ENCODE measurements at places on chromosomes 11 and 22.
A peak's percentile ranks its signal among the peaks of the same experiment; 100 is the strongest.

DNA sequence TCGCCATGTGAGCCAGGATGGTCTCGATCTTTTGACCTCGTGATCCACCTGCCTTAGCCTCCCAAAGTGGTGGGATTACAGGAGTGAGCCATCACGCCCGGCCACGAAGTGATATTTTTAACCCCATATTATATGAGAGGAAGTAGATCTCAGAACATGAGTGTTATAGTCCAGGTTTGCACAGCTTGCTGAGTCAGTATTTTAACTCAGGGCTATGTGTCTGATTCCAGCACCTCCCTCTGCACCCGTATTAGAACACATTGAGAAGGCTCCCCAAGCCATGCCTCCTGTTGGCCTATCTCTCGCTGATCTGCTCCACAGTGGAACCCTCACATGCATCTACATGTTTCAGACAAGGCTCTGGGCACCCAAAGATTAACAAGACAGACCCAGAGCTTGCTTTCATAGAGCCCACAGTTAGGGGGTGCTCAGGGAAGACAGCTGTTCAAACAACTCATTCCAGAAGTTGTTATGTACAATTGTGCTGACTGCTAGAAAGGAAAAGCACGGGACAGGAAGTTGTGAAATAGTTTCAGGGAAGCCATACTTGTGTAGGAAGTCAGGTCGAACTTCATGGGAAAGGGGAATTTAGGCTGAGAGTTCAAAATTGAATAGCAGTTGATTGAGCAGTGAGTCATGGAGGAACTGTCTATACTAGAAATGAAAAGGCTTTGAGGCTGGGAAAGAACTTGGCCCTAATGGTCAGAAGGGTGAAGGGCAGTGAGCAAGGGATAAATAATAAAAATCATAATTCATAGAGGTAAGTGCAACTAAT lies 49.3 kb upstream of the CLPB start:
- peak; percentile 23 for DNase-seq
- peaks cover 10% of the 10 kb centered on the region for H3K4me1 ChIP-seq
- H3K27ac ChIP-seq, result no peak overlapping the region

DNA sequence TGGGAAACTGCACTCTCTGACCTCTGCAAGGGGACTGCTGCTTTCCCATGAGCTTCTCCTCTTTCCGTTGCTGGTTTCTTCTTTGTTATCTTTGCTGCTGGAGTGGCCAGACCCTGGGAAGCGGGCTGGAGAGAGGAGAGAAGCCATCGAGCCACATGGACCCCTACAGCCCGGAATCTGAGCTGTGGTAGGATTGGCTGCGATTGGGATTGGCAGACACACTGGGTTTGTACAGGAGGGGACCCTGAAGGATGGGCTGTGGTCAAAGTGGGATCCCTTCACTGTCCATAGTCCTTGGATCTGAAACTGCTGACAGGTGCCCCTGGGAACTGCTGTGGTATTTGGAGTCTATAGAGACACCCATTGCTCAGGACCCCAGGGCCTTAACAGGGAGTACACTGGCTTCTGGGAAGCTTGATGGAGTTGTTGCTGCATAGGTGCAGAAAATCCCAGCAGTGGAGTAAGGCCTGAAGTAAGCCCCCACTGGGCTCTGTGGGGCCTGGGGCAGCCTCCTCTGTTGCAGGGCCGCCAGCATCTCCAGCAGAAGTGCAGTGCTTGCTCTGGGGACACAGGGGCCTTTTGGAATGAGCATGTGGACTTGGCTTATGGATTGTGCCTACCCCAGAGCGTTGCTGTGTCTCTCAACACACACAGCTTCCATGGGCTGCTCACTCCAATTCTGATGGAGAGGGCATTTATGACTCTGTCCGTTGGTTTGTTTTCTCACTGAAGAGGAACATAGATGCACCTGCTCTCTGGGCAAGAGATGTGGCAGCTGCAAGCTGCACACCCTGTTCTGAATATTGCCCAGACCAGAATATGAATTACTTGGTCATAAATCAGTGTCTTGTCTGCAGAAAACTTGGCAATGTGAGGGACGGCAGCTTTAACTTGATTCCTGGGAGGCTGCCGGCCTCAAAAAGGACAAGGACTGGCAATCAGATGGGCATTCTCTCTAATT lies 32.0 kb downstream of the BCR start:
- peaks cover 26% of the 10 kb centered on the region for H3K4me1 ChIP-seq
- no peak for DNase-seq
- H3K27me3 ChIP-seq, result no peaks in the 10 kb centered on the region

GRCh38 chr11:11267312-11267711 lies 85.7 kb downstream of the CSNK2A3 start:
- no peaks in the 10 kb centered on the region for H3K36me3 ChIP-seq
- DNase-seq, result no peak
- no peak overlapping the region for H3K4me3 ChIP-seq
- H3K27ac ChIP-seq, result no peak overlapping the region
- H3K27me3 ChIP-seq, result no peaks in the 10 kb centered on the region
- no peaks in the 10 kb centered on the region for H3K4me1 ChIP-seq

- H3K4me3 ChIP-seq, result no peak overlapping the region
- no peaks in the 10 kb centered on the region for H3K36me3 ChIP-seq
- H3K27me3 ChIP-seq, result no peaks in the 10 kb centered on the region
- no peak for DNase-seq
- H3K27ac ChIP-seq, result no peak overlapping the region
- H3K4me1 ChIP-seq, result no peaks in the 10 kb centered on the region
These were observed 13.9 kb downstream of the IFITM10 start for GRCh38 chr11:1736447-1736992.

- no peaks in the 10 kb centered on the region for H3K36me3 ChIP-seq
- no peak overlapping the region for H3K4me3 ChIP-seq
- H3K27ac ChIP-seq, result no peak overlapping the region
- no peak for DNase-seq
- no peaks in the 10 kb centered on the region for H3K27me3 ChIP-seq
These were observed 3.5 kb downstream of the ZDHHC24 start for GRCh38 chr11:66542362-66542761.

DNA sequence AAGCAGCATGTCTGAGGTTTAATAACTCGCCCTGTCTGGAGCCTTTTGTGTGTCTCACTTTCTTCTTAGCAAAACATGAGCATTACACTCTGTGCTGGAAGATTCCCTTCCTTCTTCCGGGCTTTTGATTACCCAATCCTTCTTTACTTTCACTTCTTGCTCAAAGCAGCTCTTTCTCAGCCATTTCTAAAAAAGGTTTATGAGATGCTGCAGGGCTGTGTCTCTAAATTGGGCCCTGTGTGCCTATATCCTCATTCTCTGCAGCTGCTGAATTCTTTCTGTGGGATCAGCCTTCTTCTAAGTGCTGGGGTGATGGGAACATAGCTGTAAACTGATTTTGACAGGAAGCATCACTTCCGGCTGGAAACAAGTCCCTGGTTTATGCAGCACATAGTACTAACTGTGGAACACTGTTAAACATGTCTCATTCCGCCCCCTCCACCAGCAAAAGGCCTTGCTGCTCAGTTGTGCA lies 71.8 kb downstream of the PIWIL4 start:
- H3K27ac ChIP-seq, result no peak overlapping the region
- no peak for DNase-seq
- H3K36me3 ChIP-seq, result no peaks in the 10 kb centered on the region
- H3K4me3 ChIP-seq, result no peak overlapping the region
- no peaks in the 10 kb centered on the region for H3K27me3 ChIP-seq

GRCh38 chr11:126598344-126599216 lies 243.1 kb downstream of the ST3GAL4 start:
- H3K27ac ChIP-seq, result no peak overlapping the region
- H3K27me3 ChIP-seq, result peaks cover 3% of the 10 kb centered on the region
- H3K36me3 ChIP-seq, result no peaks in the 10 kb centered on the region
- H3K4me1 ChIP-seq, result peaks cover 11% of the 10 kb centered on the region

GRCh38 chr22:35517769-35518530 lies 22.7 kb upstream of the RASD2 start:
- H3K4me3 ChIP-seq, result no peak overlapping the region
- no peaks in the 10 kb centered on the region for H3K4me1 ChIP-seq
- H3K36me3 ChIP-seq, result no peaks in the 10 kb centered on the region
- no peak overlapping the region for H3K27ac ChIP-seq

GRCh38 chr22:50583294-50583861 lies 729 bp upstream of the CHKB start:
- no peaks in the 10 kb centered on the region for H3K36me3 ChIP-seq
- peak overlapping the region; percentile 70 for H3K4me3 ChIP-seq
- peaks cover 32% of the 10 kb centered on the region for H3K4me1 ChIP-seq
- peak; percentile 18 for DNase-seq

- H3K36me3 ChIP-seq, result peaks cover 10% of the 10 kb centered on the region
- H3K4me1 ChIP-seq, result peaks cover 22% of the 10 kb centered on the region
- H3K27ac ChIP-seq, result peak overlapping the region; percentile 92
These were observed 979 bp downstream of the ZBED5 start for GRCh38 chr11:10856689-10857458.

DNA sequence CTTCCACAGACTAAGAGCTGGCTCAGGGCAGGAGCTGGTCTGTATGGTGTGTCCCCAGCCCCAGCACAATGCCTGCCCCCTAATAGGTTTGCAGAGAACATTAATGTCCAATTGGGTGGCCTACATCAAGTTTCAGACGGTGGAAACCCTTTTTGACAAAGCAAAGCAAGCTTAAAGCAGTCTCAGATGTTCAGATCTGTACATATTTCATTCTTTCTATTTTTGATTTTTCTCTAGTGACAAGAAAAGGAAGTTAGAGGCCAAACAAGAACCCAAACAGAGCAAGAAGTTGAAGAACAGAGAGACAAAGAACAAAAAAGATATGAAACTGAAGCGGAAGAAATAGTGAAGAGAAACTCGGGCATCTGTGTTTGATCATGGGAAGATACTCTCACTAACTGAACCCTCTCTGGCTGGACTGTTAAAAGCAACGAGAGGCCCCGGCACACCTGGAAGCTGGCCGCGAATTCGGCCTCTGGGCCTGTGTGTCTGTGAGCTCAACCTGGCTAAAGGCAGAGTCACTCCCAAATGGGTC lies 40.5 kb downstream of the NAT10 start:
- no peak overlapping the region for H3K27ac ChIP-seq
- H3K36me3 ChIP-seq, result peaks cover 94% of the 10 kb centered on the region
- no peak for DNase-seq
- H3K27me3 ChIP-seq, result no peaks in the 10 kb centered on the region

DNA sequence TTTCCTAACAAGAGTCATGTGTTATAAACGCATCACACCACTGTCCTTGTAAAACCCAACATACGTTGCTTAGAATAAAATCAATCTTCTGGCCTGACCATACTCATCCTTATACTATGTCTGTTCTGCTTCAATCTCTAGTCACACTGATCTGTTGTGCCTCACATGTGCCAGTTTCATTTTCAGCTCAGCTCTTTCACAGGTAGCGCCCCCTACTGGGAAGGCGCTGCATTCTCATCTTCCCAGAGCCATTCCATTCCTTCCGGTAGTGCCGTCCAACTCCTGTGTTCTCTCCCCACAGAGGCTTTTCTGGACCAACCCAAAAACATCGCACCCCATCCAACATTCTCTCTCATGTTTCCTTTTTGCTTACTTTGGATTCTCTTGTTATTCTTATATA lies 22.2 kb downstream of the CASP5 start:
- H3K27ac ChIP-seq, result no peak overlapping the region
- no peak for DNase-seq
- H3K36me3 ChIP-seq, result no peaks in the 10 kb centered on the region
- H3K4me1 ChIP-seq, result peaks cover 39% of the 10 kb centered on the region
- H3K4me3 ChIP-seq, result no peak overlapping the region

DNA sequence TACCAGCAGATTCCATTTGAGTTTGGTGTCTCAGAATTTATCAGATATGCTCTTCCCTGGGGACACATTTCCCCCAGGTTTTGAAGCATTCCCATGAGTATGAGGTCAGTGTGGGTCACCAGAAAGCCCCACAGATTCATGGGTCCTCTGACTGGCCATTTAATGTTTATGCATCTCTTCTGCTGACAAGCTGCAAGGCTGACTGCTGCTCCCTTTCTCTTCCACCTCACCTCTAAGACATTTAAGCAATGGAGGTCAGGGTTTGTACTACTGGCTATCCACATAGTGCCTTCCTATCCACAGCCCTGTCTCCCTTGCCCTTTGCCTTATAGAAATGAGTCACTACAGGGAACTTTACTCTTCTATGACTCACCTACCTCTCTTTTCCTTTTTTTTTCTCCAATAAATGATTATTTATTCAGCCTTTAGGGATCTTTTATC lies 106.0 kb upstream of the TIMP3 start:
- peaks cover 62% of the 10 kb centered on the region for H3K4me1 ChIP-seq
- DNase-seq, result peak; percentile 87
- H3K4me3 ChIP-seq, result no peak overlapping the region
- no peaks in the 10 kb centered on the region for H3K27me3 ChIP-seq
- H3K36me3 ChIP-seq, result no peaks in the 10 kb centered on the region
- H3K27ac ChIP-seq, result peak overlapping the region; percentile 53

DNA sequence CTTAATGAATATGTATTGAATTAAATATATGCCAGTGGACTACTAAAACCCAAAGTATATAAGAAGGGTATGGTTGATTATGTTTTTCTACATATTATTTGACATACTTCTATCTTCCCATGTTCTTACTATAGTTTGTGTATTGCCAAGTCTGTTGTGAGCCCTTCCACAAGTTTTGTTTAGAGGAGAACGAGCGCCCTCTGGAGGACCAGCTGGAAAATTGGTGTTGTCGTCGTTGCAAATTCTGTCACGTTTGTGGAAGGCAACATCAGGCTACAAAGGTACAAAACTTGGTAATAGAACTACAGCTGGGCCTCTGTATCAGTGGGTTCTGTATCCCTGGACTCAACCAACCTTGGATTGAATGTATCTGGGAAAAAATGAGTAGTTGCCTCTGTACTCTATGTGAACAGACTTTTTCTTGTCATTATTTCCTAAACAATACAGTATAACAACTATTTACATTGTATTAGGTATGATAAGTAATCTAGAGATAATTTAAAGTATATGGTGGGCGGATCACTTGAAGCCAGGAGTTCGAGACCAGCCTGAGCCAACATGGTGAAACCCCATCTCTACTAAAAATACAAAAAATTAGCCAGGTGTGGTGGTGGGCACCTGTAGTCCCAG lies 38.7 kb upstream of the TTC36 start:
- no peak overlapping the region for H3K4me3 ChIP-seq
- H3K27me3 ChIP-seq, result no peaks in the 10 kb centered on the region
- DNase-seq, result peak; percentile 68
- peaks cover 59% of the 10 kb centered on the region for H3K36me3 ChIP-seq
- H3K27ac ChIP-seq, result no peak overlapping the region

DNA sequence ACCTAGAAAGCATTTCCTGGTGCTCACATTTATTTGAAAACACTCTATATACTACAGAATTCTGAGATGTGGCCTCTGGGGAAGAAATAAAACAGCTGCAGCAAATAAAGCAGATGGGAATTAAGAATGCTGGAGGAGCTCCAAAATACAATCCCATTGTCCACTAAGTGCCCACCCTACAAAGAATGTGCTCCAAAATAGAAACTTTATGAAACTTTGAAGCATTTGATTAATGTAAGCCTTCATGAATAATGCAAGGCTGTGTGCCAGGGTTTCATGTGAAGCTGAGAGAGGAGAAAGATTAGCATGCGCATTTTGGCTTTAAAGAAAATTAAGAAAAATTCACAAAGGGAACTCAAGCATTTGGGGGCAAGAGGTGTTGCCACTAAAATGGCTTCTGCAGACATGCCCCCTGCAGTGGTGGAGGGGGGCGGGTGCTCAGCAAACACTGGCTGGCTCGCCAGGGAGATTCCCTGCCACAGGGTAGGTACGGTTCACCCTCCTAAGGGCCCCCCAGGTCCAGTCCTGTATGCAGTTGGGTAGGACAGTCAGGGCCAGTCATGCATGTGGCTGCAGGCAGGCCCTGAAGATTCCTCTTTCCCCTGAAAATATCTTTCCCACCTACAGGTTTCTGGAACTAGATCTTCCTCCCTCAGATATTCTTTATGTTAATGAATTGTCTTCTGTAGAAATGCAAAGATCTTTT lies 46.6 kb upstream of the RCN1 start:
- no peaks in the 10 kb centered on the region for H3K4me1 ChIP-seq
- H3K36me3 ChIP-seq, result no peaks in the 10 kb centered on the region
- H3K27ac ChIP-seq, result no peak overlapping the region
- no peak overlapping the region for H3K4me3 ChIP-seq

GRCh38 chr11:17552392-17553248 lies 5.6 kb downstream of the OTOG start:
- no peaks in the 10 kb centered on the region for H3K36me3 ChIP-seq
- no peak for DNase-seq
